SK-MEL-5 (cell line): ENCODE measurements at places on chromosomes 6 and 20. TPM values are rescaled to one million over a fixed set of nuclear protein-coding genes. Genes with fewer than 3 reads are reported as not detected.

PKHD1 gene
- total RNA-seq = 0.03 and 0.11 TPM in 2 replicates

GDAP1L1 gene
- total RNA-seq = 0.43 TPM in 1 of 2 replicates, not detected in the other

RIPPLY2 gene
- total RNA-seq = 3.8 and 4.5 TPM in 2 replicates

LTB gene
- not detected in 2 replicates for total RNA-seq

BPIFA1 gene
- not detected in 2 replicates for total RNA-seq

FAM209B gene
- total RNA-seq = not detected in 2 replicates

COL19A1 gene
- 39.9 and 41.7 TPM in 2 replicates for total RNA-seq

DOP1A gene
- total RNA-seq = 5.3 and 11.5 TPM in 2 replicates

MCCD1 gene
- not detected in 2 replicates for total RNA-seq

ETV7 gene
- total RNA-seq = not detected in 2 replicates

ESR1 gene
- 0.26 and 1.7 TPM in 2 replicates for total RNA-seq

TRAPPC3L gene
- total RNA-seq = 0.21 TPM in 1 of 2 replicates, not detected in the other

PXDC1 gene
- 53.5 and 59.0 TPM in 2 replicates for total RNA-seq

HLA-DQB1 gene
- total RNA-seq = 1.0 and 2.7 TPM in 2 replicates

POU5F1 gene
- total RNA-seq = not detected in 2 replicates

SEMG1 gene
- not detected in 2 replicates for total RNA-seq

AGPAT4 gene
- total RNA-seq = 1.1 and 1.4 TPM in 2 replicates

PARD6B gene
- 4.8 and 5.9 TPM in 2 replicates for total RNA-seq

CST4 gene
- total RNA-seq = not detected in 2 replicates

TSBP1 gene
- total RNA-seq = not detected in 2 replicates

PAX1 gene
- not detected in 2 replicates for total RNA-seq

C6orf52 gene
- total RNA-seq = 0.63 and 0.85 TPM in 2 replicates

CLIC5 gene
- total RNA-seq = not detected in 2 replicates

SYNCRIP gene
- total RNA-seq = 67.5 and 68.1 TPM in 2 replicates

MACROD2 gene
- 1.3 and 3.3 TPM in 2 replicates for total RNA-seq

VARS2 gene
- total RNA-seq = 36.5 and 44.1 TPM in 2 replicates

LPA gene
- not detected in 2 replicates for total RNA-seq

EPB41L2 gene
- 12.2 and 15.8 TPM in 2 replicates for total RNA-seq

MTHFD1L gene
- 32.0 and 32.9 TPM in 2 replicates for total RNA-seq

SLC32A1 gene
- total RNA-seq = not detected in 2 replicates

PTK6 gene
- total RNA-seq = 0.19 TPM in 1 of 2 replicates, not detected in the other

CLVS2 gene
- not detected in 2 replicates for total RNA-seq

NOTCH4 gene
- 1.7 TPM in 2 replicates for total RNA-seq

MLN gene
- total RNA-seq = not detected in 2 replicates

ANGPT4 gene
- not detected in 2 replicates for total RNA-seq

SPTLC3 gene
- 1.7 and 2.0 TPM in 2 replicates for total RNA-seq

LAMA2 gene
- 1.3 TPM in 2 replicates for total RNA-seq

TXNDC5 gene
- total RNA-seq = 639 and 709 TPM in 2 replicates

FERMT1 gene
- total RNA-seq = 6.6 and 6.7 TPM in 2 replicates

RSPO3 gene
- not detected in 2 replicates for total RNA-seq

ID4 gene
- total RNA-seq = 30.9 and 31.9 TPM in 2 replicates

CABLES2 gene
- 2.9 TPM in 2 replicates for total RNA-seq
